ENCODE measurements at places on chromosomes 7 and 10.

GRCh38 chr10:80159166-80159873, 26.8 kb downstream of the PLAC9 start:
- DNase-seq, result no peak

- DNase-seq, result no peak
Measured at GRCh38 chr10:69896606-69897231, 95.0 kb downstream of the COL13A1 start.

DNA sequence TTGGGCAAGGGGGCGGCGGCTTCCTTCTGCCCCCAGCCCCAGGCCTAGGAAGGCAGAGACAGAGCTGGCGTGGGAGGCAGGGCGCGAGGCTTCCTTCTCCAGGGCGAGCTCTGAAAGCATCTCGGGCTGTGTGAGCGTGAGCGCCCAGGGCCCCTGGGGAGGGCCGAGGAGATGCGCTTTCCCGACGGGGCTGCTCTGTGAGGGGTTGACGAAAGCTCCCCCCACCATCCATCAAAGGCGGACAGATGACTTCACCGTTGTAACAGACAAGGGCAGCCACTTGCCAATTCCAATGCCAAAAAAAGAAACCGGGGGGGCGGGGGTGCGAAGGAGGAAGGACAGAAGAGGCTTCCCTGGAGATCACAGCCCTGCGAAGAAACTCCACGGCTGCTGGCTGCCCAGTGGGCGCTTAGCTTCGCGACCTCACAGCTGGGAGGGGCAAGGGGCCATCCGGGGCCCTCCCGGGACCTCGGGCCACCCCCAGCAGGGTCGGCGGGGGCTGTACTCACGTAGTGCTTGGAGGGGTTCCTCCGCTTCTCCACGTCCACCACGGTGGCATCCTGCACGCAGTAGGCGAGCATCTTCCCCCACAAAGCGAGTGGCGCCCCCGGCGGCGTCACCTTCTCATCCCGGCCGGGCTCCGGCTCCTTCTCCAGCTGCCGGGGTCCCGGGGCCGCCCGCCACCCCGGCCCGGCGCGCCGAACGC, 537 bp downstream of the SH3PXD2A start:
- no peak for DNase-seq

- DNase-seq, result no peak
Measured at GRCh38 chr7:157476654-157477549, 140.1 kb downstream of the DNAJB6 start.

- DNase-seq, result peak; percentile 77
Measured at GRCh38 chr7:11212080-11212711, 238.5 kb downstream of the PHF14 start.

DNA sequence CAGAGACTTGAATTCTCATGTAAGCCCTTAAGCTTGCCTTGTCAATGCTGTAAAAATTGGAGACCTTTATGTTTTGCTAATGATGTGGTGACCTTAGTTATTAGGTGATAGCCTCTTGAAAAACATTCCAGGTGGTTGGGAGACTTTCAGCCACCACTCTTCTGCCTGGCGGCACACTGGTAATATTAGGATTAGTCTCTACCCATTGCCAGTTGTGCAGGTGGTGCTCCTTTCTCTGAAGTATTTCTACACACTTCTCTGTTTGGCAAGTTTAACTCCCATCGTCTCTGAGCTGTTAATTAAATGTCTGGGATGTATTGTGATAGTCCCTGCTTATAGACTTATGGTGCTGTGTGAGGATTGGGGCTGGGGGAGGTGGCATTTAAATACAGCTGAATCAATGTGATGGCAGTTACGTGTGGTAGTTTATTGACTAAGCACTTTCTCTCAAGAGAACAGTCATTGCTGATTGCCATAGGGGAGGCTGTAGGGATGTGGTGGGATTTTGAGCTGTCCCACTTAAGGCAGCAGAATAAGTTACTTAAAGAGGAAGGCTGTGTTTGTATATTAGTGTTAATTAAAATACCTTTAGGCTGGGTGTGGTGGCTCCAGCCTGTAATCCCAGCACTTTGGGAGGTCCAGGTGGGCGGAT, 61.7 kb downstream of the DAGLB start:
- no peak for DNase-seq

- DNase-seq, result no peak
Measured at GRCh38 chr10:12351447-12351846, 2.1 kb downstream of the CAMK1D start.

DNA sequence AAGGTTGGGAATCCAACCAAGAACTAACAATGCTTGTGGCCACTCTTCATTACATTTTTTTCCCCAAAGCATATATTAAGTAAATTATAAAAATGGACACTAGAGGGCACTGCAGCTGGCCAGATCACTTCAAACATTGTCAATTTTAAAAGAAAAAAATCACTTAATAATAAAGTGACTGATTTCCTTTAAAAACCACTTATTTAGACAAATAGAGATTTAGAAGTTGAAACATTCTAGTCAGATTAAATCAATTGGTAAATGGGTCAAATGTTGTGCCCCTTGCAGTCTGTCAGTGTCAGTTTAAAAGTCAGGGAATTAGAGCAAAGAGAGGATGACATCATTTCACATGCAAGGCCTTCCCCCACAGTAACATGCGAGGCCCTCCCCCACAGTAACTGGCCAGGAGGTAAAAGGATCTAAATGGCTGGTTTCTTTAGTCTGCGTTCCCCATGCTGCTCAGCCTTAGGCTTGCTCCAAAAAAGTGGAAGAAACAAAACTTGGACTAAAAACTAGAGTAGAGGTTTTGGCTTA, 177.9 kb downstream of the SKAP2 start:
- no peak for DNase-seq

DNA sequence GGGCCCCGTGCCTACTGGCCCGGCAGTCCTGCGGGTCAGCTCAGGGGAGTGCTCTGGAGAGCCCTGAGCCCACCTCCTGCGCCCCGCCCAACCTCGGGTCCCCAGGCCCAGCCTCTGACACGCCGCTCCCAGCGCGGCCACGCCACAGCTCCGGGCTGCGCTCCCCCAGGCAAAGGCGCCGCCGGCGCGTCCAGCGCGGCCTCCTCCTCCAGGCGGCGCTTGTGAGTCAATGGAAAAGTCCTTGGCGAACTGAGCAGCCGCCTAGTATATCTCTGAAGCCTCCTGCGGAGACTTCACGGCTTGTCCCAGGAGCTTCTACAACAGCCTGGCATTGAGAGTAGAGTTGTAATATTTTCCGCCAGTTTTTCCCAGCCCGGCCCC, 29.5 kb upstream of the BMS1 start:
- DNase-seq, result no peak

GRCh38 chr7:50379082-50379481, 71.1 kb downstream of the FIGNL1 start:
- DNase-seq, result no peak

DNA sequence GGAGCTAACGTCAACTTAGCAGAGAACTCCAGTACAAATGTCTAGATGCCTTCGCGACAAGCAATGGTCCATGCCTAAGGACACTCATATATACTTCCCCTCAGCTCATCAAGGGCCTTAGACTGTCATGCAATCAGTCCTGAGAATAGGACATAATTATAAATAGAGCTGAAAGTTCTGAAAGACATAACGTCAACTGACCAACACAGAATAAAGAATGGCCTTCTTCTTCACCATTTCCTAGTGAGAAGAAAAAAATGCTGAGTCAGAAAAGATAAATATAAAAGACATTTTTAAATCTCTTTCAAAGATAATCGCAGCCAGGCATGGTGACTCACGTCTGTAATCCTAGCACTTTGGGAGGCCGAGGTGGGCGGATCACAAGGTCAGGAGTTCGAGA, 83.2 kb downstream of the ARMH3 start:
- DNase-seq, result no peak

DNA sequence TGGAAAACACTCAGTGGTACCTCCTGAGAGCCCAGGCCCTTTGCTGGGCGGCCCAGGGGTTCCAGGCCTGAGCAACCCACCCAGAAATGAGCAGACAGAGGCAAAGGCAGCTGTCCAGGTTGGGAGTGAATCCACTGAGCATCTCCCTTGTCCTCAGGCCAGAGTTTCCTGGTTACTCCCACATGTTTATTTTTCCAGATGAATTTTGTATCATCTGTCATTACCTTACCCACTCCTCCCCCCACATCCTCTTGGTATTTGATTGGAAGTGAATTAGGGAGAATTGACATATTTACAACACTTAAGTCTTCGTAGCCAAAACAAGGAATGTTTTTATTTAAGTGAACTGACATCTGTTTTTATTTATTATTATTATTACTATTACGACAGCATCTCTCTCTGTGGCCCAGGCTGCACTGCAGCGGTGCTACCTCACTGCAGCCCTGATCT, 13.2 kb upstream of the LMBR1 start:
- DNase-seq, result no peak

DNA sequence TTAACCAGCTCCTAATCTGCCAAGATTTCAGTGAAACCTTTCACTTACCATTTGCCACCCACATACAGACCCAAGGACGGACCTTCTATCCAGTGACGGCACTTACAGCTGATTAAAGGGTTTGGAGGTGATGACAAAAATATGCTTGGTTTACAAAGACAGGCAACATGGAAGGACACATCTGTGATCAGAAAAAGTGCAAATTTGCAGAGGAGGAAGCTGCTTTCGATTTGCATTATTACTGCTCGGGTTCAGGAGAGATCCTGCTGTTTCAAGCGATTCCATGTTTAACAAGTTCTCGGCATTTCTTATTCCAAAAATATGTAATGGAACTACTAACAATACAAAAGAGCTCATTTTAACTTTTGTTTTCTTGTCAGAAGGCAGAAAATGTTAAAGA, 109.0 kb downstream of the JAZF1 start:
- DNase-seq, result no peak

GRCh38 chr10:52744057-52744805, 28.4 kb downstream of the MBL2 start:
- DNase-seq, result no peak

DNA sequence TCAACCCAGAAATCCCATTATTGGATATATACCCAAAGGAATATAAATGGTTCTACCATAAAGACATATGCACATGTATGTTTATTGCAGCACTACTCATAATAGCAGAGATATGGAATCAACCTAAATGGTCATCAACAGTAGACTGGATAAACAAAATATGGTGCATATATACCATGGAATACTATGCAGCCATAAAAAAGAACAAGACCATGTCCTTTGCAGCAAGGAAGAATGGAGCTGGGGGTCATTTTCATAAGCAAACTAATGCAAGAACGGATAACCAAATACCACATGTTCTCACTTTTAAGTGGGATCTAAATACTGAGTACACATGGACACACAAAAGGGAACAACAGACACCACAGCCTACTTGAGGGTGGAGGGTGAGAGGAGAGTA, 2.2 kb upstream of the AFAP1L2 start:
- no peak for DNase-seq

DNA sequence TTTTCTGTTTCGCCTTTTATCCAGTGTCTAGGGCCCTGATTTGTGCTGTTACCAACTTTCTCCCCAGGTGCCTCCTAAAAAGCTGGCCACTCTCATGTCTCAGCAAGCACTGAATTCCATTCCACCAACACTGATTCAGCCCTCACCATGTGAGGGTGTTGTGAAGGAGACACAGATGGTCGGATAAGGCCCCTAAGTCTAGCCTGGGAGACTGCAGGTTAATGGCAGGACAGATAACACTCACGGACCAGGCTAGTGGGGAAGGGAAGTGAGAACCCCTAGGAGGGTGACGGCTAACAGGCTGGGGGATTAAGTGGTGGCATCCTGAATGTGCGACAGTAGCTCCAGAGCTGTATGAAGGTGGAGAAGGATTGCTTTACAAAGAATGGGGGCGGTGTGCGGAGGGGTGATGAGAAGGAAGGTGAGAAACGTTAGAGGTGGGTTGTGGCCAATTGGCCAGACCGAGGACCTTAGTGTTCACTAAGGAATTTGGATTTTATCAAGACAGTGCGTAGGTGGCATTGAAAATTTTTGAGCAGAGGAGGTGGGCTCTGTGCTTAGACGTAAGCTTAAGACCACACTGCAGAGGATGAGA, 3.8 kb upstream of the DUSP5 start:
- no peak for DNase-seq

- DNase-seq, result no peak
Measured at GRCh38 chr10:61896854-61897661, 4.4 kb upstream of the ARID5B start.

GRCh38 chr10:125041856-125042506, 100.1 kb downstream of the ZRANB1 start:
- no peak for DNase-seq

GRCh38 chr10:51918884-51919325, 219.5 kb upstream of the CSTF2T start:
- DNase-seq, result no peak

DNA sequence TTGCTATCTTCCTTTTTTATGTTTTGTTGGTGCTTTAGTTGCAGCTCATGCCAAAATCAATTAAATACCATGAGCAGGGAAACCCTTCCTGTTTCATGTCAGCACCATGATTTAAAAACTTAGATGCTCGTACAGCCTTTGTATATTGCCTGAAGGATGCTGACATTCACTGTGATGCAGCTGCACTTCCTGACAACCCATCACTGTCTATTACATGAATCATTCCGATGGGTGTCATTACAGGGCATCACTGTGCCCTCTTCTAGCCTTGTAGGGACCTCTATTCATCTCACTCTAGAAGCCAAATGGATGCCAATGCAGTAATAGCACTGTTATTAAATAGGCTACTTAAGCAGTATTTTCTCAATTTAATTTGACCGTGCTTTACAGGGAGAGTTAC, 18.3 kb upstream of the ITGB1 start:
- DNase-seq, result no peak

- DNase-seq, result no peak
Measured at GRCh38 chr10:17240616-17241015, 12.6 kb downstream of the VIM start.

Data from SK-N-MC (cell line).